Heart right ventricle (tissue), 16 donors: ENCODE measurements at places on chromosomes 12 and 14. TPM values are rescaled to one million over a fixed set of nuclear protein-coding genes. Genes with fewer than 3 reads are reported as not detected.

IQSEC3 gene
- total RNA-seq: 1.8 TPM

CBLN3 gene
- total RNA-seq: 2.2 TPM

TMEM179 gene
- not detected for total RNA-seq

SSPN gene
- total RNA-seq: 61.6 TPM

GEMIN2 gene
- total RNA-seq: 8.8 TPM

PIP4K2C gene
- total RNA-seq: 15.3 TPM
